Activated CD8-positive, alpha-beta memory T cell treated with anti-CD3 and anti-CD28 coated beads for 1 hour (primary cell): ENCODE measurements at places on chromosomes 1 and 21.

- no peak for DNase-seq
Observed at GRCh38 chr1:56191369-56191768, 388.0 kb downstream of the PLPP3 start.

DNA sequence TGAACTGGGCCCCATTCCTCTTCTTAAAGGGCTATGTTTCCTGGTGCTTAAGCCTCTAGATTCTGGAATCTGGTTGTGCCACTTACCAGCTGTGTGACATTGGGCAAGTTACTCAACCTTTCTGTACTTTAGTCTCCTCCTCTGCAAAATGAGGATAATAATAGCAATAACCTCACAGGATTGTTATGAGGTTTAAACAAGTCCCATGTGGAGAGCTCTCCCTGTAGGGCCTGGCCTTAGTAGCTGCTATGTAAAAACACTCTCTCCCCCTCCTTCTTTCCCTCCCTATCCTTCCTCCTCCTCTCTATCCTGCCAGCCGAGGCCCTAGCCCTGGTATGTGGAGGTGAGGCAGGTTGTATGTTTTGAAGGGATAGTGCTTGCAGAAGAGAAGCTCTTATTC lies 8.2 kb upstream of the PEAR1 start:
- no peak for DNase-seq

GRCh38 chr21:30194701-30195299 lies 21.1 kb downstream of the CLDN8 start:
- no peak for DNase-seq

DNA sequence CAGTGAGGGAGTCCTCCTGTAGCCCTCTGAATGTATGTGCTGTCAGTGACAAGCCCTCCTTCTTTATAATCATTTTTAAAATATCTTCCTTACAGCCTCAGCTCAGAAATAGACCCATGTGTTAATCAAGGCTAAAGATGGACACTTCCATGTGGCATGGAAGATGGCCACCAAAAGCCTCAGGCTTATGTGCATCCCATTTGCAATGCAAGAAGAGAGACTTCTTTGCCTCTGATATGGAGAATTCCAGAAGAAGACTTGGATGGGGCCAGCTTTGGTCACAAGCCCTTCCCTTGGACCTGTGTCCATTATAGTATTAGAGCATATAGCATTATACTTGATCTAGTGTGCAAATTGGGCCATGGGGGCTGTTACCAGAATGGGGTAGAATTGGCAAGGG lies 18.5 kb downstream of the CCDC185 start:
- DNase-seq: no peak

DNA sequence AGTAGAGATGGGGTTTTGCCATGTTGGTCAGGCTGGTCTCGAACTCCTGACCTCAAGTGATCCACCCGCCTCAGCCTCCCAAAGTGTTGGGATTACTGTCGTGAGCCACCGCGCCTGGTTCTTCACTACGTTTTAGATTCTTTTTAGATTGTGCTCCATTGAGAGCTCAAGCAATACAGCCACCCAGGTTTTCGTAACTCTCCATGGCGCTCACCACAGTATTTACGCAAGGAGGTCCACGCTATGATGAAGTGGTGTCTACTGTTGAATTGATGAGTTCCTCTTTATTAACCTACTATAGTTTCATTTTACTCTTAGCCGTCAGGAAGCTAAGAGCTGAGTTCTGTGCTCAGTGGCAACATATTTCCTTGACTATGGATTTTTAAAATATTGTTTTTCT lies 1.8 kb upstream of the KIF1B start:
- DNase-seq: no peak

DNA sequence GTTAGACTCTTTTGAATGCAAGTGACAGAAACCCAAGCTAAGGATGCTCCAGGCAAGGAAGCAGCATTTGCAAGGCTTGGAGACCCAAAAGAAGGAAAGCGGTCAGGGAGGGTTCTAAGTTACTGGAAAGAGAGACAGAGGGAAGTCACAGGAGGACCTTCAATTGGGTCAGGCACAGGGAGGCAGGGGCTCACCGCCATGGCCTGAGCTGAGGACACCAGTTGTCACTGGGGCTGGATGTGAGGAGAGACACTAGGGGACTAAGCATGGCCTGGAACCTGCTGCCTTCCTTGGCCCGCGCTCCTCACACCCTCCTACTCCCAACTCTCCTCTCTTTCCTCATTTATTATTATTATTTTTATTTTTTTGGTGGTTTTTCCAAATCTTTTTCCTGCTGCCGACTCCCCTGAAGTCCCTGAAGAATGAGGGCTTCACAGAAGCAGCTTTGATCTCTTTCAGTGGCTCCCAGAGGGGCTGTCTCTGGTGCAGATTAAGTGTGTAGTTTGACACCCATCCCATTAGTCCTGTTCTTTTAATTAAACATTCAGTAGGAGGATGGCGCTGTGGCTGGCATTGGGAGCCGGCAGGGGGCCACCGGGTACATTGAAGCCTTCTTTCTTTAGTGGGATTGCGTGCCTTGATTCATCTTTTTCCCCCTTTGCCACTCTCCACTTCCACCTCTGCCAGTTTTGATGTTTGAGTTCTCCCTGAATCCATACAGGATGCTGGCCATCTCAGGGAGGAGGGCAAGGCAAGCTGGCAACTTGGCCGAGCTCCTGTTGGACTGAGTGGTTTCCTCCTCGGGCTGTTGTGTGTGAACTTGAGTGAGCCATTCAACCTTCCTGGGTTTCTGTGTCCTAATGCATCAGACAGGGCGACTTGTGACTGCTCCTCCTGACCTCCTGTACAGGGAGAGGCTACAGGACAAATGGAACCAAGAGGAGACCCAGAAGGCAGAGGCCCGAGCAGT lies 59.3 kb downstream of the MDM4 start:
- DNase-seq: no peak

DNA sequence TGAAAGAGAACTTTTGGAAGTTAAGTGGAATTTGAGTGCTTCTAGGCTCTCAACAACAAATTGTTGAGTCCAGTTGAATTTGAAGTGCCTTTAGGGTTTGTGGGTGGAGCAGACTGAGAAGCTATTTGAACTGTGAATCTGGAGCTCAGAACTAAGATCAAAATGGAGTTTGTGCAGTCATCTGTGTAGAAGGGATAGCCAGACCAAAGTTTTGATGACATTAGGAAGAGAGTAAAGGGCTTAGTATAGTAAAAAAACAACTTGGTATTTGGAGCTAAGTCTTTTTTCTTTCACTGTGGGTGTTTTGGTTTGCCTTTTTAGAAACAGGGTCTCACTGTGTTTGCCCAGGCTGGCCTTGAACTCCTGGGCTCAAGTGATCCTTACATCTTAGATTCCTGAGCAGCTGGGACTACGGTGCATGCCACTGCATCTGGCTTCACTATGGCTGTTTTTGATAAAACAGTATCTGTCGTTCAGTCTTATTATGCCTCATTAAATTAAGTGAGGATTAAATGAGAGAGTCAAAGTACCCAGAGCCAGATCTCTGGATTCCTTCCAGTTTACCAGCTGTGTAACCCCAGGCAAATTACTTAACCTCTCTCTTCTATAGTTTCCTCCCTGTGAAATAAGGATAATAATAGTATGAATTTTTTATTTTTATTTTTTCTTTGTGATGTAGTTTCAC lies 20.0 kb downstream of the HDAC1 start:
- no peak for DNase-seq

- DNase-seq: no peak
Observed at GRCh38 chr1:7350804-7351203, 420.3 kb upstream of the VAMP3 start.

DNA sequence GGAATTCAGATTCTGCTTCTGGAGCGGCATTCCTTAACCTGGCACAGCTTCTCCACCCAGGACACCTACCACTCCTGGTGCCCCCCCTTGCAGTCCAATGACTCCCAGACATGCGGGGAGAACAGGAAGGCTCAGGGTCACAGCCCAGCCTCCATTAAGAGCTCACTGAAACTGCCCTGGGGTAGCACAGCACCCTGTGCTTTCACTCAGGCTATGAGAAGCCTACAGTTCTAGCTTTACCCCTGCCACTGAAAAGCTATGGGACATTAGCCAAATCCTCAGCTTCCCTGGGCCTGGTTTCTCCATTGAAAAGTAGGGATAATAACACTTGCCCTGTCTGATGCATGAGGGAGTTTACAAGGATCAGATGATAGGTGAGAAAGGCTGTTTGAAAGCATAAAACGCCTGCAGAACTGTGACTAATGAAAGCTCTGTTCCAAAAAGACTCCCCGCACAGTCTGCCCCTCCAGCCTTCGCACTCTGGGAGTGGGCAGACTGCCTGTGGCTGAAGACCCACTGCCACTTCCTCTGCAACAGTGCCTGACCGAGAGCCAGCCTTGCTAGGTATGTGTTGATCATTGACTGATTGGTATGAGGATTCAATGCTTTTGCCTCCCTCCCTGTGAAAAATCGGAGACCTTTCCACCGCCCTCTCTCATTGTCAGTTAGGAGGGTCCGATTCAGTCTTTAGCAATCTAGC lies 2.7 kb upstream of the CLDN19 start:
- DNase-seq: no peak

DNA sequence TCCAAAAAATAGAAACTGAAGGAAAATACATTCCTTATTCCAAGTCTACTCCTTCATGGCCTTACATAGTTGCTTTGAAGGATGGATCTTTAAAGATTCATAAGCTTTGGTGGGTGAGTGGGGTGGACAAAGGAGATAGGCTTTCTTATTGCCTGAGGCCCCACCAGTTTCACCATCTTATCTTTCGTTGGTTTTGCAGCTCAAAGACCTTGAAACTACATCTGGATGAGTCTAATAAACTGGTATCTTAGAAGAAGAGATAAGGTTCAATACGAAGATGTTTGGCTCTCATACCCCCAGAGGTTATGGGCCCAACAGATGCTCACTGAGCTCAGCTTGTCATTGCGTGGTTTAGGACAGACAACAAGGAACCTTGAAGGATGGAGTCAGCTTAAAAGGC lies 201.5 kb downstream of the HS2ST1 start:
- DNase-seq: no peak

GRCh38 chr1:87915771-87916170 lies 587.1 kb downstream of the LMO4 start:
- DNase-seq: no peak

- no peak for DNase-seq
Observed at GRCh38 chr1:91428182-91428798, 23.7 kb upstream of the HFM1 start.

DNA sequence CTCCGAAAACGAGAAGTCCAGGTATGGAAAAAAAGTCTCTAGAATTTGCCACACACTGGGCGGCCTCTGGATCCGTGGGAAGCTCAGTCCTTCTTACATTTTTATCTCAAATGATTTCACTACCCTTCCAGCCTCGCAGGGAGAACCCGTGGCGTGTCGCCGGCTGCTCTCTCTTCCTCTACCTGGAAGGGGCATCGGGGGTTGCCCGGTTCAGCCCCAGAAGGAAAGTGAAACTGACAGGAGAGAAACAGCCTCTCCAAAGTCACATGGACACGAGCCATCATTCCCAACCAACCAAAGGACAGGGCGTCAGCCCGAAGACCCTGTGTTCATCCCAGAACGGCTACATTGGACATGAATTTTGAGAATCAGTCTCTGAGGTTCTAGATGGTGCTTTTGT lies 182.5 kb downstream of the ADSS2 start:
- no peak for DNase-seq

GRCh38 chr1:25747046-25747719 lies 52.8 kb upstream of the SELENON start:
- no peak for DNase-seq

DNA sequence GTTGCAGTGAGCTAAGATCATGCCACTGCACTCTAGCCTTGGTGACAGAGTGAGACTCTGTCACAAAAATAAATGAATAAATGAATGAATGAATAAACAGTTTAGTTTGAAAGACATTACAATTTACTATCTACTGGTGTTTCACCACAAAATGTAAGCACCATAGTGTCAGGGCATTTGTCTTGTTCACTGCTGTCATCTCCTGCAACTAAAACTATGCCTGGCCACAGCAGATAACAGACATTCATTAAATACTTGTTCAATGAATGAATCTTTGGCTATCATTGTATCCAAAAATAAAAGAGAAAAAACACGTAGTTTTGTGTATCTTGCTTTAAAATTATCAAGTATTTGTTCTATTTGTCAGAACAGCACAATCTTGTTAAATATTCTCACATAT lies 32.5 kb downstream of the SASS6 start:
- no peak for DNase-seq

DNA sequence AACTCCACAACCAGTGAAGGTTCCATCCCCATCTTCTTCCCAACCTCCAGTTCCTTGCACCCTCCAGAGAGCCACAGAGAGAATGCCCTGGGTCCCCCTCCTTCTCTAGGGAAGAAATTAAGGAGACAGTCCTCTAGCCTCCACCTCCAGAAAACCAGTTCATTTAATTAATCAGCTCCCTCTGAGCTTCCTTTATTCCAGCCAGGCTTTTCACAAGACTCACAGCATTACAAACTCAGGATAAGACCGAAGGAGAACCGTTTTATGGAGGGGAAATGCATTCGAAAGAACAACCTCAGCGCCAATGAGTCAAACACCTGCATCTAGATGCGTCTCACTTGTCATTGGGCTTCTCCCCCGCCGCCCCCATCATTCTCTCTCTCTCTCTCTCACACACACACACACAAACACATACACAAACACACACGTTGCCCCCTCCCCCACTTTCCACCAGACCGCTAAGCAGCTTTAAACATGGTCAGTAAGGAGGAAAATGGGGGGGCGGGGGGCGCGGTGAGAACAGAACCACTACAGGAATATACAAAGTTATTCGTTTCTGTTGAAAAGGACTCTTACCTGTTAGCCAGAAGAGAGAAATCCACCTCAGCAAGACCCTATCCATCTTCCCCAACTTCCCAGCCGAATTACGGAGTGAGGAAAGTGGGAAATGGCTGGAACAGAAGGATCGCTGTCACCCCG lies 544 bp downstream of the ILDR2 start:
- no peak for DNase-seq

DNA sequence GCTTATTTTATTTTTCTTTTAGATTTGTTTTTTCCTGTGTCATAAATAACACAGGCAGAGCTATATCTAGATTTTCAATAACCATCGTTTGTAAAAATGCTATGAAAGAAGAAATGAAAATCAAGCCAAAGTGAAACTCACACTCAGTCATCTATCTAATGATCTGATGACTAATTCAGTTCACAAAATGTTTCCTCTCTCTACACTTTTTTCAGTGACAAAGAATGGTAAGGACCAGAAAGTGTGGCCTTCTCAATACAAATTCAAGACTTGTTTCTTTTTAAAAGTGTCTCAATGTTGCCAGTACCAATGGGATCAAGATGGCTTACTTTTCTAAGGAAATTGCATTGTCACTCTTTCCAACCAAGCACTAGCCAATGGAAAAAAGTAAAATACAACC lies 282.8 kb upstream of the PKN2 start:
- DNase-seq: no peak

GRCh38 chr1:100422065-100422464 lies 69.8 kb downstream of the CDC14A start:
- DNase-seq: no peak

GRCh38 chr1:912740-913301 lies 10.9 kb upstream of the SAMD11 start:
- DNase-seq: no peak

GRCh38 chr1:201718346-201719202 lies 110.4 kb upstream of the IPO9 start:
- DNase-seq: no peak

GRCh38 chr1:7579016-7579415 lies 192.1 kb upstream of the VAMP3 start:
- DNase-seq: no peak

GRCh38 chr1:38475624-38476005 lies 384.0 kb downstream of the RRAGC start:
- no peak for DNase-seq

GRCh38 chr21:15058854-15059263 lies 5.9 kb downstream of the NRIP1 start:
- no peak for DNase-seq
